Stimulated activated CD4-positive, alpha-beta T cell treated with anti-CD3 and anti-CD28 coated beads, Interleukin-12 subunit alpha, Interleukin-12 subunit beta, amount 100 ng/mL, for 24 hours (primary cell): ENCODE measurements at places on chromosomes 2 and 18.

DNA sequence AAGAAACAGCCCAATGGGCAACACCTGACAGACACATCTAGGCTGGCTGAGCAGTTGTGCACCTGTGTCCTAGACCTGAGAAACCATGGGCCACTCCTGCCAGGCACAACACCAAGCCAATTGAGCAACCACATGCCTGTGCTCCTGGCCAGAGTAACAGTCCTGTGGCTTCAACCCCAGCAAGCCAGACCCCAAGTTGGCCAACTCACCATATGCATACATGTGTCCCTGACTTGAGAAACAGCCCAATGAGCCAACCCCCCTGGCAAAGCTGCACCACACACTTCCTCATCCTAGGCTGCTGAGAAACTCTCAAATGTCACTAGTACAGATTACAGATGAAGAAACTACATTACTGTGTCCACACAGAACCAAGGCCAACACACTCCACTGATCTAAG is 36.6 kb downstream of the USP34 start:
- DNase-seq = no peak

DNA sequence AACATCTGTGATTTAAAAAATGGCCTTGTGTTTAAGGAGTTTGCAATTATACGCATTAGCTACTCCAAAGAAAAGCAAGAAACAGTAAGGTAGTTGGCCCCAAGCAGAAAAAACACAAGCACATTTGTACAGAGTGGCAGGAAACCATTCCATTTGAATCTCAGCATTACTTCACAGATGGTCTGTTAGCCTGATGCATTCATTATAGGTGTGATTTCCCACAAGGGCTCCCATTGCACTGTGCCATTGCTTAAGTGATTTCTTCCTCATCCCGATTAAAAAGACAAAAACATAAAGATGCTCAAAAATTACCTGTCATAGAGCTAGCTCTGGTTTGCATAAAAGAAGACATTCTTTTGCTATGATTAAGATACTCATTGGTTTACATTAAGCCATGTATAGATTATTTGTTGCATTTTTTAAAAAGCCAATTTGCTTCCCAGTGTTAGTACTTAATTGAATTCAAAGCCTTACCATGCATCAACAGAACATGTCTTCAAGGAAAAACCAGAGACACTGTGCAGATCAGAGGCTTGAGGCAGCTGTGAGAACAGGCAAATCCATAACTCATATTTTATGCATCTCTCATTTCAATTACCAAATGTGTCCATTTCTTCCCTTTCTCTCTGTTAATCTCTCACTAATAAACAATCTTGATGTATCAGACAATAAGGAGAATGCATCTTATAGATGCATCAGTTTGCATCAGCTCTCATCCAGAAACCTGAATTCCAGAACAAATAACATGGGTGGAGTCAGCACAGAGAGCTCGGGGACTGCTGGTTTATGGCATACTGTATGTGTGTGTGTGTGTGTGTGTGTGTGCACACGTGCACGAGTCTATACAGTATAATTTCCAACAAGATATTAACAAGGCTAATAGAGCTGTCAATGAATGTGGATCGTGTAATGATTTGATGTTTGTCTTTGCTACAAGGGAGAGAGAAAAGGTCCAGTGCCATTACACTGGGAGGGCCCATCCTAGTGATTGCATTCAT is 558.6 kb upstream of the HS6ST1 start:
- no peak for DNase-seq

DNA sequence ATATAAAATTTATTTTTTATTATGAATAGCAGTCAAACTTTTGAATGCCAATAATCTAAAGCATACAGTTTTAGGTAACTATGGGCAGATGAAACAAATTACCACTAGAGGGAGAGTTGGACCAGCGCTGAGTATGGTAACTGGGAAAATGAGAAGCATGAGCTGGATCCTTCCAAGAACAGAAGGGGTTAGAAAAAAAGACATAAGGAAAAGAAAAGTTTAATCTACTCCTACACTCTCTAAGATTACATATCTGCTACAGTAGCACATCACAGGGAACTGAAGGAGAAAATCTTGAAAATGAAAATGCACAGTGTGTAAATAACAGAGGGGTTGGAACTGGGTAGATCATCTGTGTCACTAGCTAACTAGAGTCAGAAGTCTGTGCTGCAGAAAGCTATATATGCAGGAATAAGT is 15.5 kb downstream of the REG3G start:
- DNase-seq = no peak

- no peak for DNase-seq
These were observed 78.3 kb downstream of the SLC39A10 start for GRCh38 chr2:195735347-195735746.

DNA sequence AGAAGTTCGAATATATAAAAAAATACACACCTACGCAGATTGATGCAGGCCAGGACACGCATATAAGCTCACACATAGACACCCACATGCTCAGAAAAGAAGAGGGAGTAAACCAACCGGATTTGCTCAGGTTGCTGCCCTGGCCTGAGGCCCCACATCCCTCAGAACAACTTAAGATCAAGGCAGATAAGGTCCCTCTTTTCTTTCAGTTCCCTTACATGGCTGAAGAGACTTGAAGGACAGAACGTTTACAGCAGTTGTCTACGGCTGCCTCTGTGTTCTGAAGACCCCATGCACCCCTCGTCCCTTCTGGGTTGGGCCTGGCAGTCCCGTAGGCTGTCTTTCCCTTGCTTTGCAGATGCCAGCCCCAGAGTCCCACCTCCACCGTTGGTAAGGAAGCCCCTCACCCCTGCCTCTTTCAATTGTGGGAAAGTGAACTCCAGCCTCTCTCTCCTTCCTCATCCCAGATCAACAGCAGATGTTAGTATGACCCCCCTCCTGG is 4.3 kb upstream of the NAGK start:
- no peak for DNase-seq

GRCh38 chr2:86193901-86194567 is 1.2 kb downstream of the IMMT start:
- no peak for DNase-seq

DNA sequence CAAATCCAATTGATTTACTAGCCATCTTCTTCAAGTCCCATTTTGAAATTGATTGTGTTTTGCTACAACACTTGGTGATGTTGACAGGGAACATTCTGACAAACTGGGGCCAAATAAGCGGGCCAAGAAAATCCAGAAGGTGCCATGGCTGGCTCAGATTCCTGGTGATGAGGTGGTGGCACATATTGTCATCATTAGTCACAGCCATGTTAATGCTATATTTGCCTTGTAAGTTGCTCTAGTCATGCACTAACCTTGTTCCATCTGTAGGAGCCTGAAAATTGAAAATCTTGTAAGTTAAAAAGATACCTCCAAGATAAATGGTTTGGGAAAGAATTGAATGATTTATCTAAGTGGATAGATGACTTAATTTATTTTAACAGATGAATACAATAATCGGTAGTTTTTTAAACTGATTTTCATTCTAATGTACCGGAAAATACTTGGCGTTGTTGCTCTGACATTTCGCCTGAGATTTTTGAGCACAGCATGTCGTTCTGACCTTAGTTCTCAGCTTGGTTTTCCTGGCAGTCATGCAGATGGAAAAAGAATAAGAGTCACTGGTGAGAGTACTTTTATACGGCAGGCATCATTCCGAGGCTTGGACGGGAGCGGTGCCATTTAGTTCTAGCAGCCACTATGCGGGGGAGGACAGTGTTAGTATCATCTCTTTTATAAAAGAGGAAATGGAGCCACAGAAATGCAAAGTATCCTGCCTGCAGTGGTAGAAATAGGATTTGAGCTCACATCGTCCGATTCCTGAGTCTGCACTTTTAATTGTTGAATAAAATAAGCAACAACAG is 133.9 kb downstream of the ZNF532 start:
- DNase-seq = no peak

- no peak for DNase-seq
These were observed 7.4 kb upstream of the MBP start for GRCh38 chr18:77140030-77140429.

GRCh38 chr2:14635391-14635871 is 2.9 kb downstream of the LRATD1 start:
- DNase-seq = no peak

DNA sequence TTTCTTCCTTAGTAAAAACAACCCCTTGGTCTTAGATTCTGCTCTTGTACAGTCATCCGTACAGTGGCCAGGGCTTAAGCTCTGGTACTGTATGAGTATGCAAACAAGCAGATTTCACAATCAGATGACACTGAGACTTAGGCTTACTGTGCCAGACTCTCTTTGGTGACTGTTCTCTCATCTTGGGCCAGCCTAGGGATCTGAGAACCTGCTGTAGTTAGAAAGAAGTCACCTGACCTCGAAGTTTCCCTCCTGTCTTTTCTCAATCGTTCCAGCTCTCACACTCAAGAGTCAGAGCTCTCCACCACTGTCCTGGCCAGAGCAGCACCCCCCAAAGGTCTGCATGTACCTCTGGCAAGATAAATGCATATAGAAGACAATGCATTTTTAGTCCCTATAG is 63.2 kb downstream of the ZEB2 start:
- no peak for DNase-seq

- DNase-seq = no peak
These were observed 141.9 kb upstream of the CTAGE1 start for GRCh38 chr18:22559414-22560274.

GRCh38 chr18:48597671-48598070 is 58.8 kb downstream of the CTIF start:
- DNase-seq = no peak

- no peak for DNase-seq
These were observed 355.6 kb upstream of the GYPC start for GRCh38 chr2:126300348-126300747.

DNA sequence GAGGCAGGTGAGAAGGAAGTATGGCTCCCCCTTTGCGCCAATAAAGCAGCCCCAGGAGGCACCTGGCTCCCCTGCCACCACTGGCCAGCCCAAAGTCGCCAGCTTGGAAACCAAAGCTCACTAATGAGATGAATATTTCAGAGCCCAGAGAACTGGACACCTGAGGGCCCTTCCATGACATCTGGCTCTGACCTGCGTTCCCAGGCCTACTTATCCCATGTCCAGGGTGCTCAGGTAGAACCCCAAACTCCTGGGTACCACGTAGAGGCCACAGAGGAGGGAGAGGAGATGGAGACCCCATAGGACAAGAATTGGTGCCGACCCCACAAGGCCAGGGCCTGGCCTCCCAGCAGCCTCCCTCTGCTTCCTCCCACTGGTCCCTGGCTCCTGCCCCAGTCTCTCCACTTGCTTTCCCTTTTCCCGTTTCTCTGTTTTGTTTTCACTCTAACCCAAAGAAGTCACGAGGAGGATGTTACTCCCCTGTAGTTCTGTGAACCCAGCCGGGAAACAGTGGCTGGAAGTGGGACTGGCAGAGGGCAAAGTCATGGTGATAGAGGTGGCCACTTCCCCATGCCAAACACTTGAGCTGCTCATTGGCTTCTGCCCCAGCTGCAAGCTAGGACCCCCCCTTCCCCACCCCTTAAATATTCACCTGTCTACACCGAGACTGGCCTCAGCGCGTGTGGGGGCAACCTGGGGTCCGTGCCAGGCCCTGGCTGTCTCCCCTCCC is 820 bp downstream of the TMBIM1 start:
- DNase-seq = no peak

GRCh38 chr2:13260402-13260801 is 543.7 kb downstream of the TRIB2 start:
- no peak for DNase-seq

- no peak for DNase-seq
These were observed 15.3 kb upstream of the THSD7B start for GRCh38 chr2:136750065-136750464.

DNA sequence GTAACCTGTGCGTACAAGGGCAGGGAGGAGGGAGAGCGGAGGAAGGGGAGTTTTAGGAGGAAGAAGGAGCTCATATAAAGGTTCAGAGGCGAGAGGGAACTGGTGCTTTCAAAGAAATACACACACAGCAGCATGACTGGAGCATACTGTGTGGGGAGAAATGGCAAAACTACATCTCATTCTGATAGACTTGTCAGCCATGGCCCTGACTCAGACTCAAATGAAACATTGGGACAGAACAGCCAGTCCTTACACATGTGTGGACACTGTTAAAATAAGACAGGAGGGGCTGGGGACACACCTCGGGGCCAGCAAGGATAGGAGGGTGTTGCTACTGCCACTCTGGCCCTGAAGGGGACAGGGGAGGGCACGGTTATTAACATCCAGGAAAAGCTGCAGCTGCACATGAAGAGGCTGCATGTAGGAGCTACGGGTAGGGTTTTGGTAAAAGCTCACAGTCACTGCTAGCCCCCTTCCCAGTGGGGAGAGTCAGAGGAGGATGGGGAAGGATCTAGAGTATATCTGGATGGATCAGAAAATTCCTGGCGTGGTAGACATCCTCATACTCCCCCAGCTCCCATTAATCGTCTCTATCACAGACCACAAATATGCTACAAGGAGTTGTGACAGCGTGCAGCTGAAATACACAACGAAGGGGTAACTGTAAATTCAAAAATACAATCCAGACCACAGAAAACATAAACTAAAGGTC is 110.5 kb downstream of the GATA6 start:
- DNase-seq = no peak

DNA sequence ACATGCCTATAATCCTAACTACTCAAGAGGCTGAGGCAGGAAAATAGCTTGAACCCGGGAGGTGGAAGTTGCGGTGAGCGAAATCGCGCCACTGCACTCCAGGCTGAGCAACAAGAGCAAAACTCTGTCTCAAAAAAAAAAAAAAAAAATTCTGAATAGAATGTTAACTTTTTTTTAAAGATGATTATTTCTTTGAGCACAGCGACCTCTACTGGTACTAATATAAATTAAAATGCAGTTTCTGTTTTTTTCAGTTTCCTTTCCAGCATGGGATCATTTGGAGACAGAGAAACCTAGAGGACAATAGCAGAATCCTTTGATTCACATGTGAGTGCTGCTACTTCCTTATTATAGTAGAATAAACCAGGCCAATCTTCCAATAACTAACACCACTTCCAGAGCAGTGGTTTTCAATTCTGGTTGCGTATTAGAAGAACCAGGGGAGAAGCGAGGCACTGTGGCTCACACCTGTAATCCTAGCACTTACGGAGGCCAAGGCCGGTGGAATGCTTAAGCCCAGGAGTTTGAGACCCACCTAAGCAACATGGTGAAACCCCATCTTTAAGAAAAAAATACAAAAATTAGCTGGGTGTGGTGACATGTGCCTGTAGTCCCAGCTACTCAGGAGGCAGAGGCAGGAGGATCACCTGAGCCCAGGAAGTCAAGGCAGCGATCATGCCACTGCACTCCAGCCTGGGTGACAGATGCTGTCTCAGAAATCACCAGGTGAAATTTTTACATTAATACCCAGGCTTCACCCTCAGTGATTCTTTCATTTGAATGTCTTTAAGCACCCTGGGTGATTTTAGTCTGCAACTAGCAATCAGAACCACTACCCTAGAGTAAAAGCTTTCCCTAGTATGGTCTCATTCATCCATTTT is 10.1 kb downstream of the SRSF7 start:
- no peak for DNase-seq
